ENCODE measurements at places on chromosomes 3 and 15. TPM values are rescaled to one million over a fixed set of nuclear protein-coding genes. Genes with fewer than 3 reads are reported as not detected.

SLC12A1 gene
- total RNA-seq = not detected

MINAR1 gene
- total RNA-seq = 0.70 TPM

MORC1 gene
- not detected for total RNA-seq

PPP1R2 gene
- total RNA-seq = 49.7 TPM

WNT5A gene
- total RNA-seq = 13.1 TPM

FGF12 gene
- 0.09 TPM for total RNA-seq

GJD2 gene
- not detected for total RNA-seq

PATL2 gene
- total RNA-seq = not detected

LDHAL6B gene
- not detected for total RNA-seq

CFAP100 gene
- not detected for total RNA-seq

ITPR1 gene
- 33.0 TPM for total RNA-seq

C3orf52 gene
- 2.9 TPM for total RNA-seq

PSTPIP1 gene
- 0.85 TPM for total RNA-seq

CISH gene
- total RNA-seq = 3.1 TPM

GPR149 gene
- total RNA-seq = not detected
